ENCODE measurements at places on chromosomes 11 and 22.

GRCh38 chr22:32199341-32199740 is 5.5 kb downstream of the RFPL2 start:
- no peak for DNase-seq

DNA sequence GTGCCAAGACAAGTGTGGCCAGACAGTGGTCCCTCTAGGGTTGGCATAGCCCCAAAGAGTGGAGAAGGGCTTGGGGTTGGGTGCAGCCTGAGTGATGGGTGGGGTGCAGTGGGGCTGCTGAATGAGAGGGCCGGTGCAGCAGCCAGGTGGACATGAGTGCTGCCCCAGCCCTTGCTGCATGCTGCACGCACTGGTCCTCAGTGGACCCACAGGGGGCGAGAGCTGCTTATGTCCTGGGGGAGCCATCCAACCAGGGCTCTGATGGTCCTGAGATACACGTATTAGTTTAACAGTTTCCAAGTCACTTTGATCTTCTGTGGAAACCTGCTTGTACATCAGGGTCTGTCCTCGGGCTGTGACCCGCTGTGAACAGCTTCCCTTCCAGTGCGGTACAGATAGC is 23.9 kb upstream of the ACR start:
- DNase-seq: no peak

GRCh38 chr22:47345025-47345424 is 582.6 kb downstream of the TBC1D22A start:
- no peak for DNase-seq

DNA sequence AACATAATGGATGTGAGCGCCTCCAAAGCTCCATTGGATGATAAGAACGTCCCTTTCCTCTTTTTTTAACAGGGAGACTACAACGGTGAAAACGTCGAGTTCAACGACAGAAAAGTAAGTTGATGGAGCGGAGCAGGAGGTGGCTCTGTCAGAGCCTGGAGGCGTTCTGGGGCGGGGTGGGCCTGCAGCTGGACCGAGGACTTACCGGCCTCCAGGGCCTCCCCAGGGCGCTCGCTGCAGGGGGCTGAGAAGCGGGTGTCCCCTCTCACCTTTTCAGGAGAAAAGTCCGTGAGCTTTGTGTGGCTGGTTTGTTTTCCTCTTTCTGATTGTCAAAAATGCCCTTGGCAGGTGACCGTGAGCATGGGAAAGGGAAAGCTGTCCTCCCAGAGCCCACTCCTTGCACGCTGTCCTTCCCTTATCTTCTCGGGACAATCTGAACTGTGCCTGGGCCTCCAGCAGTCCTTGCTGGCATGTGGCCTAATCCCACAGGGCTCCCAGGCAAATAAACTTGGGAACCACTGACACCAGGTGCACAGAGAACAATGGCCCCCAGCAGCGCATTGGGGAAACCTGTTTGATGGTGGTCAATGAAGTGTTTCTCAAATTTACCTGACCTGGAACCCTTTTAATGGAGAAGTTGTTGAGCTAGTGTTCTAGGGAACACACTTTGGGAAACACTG is 38.4 kb downstream of the ANO1 start:
- no peak for DNase-seq

GRCh38 chr11:95269036-95269819 is 38.2 kb upstream of the SESN3 start:
- DNase-seq: no peak

DNA sequence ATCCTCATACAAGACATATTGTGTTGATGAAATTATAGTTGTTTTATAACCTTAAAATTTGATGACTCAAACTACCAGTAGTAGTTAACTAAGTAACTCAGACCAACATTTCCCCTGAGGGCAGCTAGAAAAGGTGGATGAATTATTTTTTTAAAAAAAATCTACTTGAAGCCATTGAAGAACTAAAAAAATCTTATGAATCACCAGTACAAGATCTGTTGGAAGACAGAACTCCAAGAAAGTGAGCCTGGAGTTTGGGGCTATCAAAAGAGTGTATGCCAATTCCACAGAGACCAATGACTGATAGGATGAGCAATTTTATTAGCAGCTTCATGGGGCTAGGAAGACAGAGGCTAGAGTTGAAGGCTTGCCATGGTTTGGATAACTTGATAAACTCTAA is 72.4 kb downstream of the CYP2R1 start:
- DNase-seq: no peak

- DNase-seq: no peak
Observed at GRCh38 chr11:60485987-60486386, 6.6 kb upstream of the MS4A12 start.

DNA sequence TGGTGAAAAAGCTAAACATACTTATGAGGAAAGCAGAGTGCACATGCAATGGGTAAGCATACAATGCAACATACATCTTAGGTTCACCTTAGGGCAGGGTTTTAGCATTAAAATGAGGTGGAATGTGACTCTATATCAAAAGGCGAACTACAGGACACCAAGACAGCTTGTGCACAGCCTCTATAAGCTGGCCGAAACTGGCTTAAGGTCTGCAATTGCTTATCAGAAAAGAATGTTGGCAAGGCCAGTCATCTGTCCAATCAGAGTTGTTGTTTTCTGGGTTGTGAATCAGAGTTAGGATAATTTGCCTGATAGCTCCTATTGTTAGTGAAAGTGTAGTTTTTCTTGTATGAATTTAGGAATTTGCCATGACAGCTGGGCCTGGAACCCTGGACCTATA is 76.5 kb downstream of the LRRC4C start:
- DNase-seq: no peak

DNA sequence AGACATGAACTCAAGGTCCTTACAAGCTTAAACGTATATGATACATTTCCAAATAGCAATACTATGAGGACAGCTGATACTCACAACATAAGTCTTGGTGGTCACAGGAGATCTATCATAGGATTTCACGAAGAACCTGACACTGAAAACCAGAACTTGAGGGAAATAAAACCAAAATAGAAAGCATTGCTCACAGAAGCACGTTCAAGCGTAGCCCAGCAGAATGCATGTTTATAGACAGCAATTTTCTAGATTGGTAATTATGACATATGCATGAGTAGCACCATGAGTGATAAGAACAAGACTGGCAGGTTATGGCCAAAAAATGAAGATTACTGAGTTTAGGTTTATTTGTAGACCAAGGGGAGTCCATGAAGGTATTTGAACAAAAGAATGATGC is 243.5 kb downstream of the ETS1 start:
- no peak for DNase-seq

- no peak for DNase-seq
Observed at GRCh38 chr11:24697522-24698111, 200.8 kb downstream of the LUZP2 start.

DNA sequence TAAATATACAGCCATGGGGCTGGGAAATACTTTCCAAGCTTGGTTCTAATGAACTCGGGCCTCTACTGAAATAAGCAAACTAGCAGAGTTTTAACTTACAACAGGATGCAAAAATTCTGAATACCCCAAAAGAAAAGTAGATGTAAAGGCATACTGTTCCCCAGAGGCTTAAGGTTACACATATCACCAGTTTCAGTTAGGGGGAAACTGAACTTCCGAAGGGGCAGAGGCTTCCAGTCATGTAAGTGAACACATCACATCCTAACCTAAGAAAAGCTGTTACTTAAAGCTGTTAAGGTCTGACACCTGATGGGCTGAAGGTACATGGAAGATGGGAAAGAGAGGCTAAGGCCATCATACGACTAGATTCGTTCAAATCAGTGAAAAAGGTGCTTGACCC is 2.3 kb downstream of the GAB2 start:
- no peak for DNase-seq

GRCh38 chr11:94933223-94934130 is 39.9 kb downstream of the CWC15 start:
- DNase-seq: no peak

DNA sequence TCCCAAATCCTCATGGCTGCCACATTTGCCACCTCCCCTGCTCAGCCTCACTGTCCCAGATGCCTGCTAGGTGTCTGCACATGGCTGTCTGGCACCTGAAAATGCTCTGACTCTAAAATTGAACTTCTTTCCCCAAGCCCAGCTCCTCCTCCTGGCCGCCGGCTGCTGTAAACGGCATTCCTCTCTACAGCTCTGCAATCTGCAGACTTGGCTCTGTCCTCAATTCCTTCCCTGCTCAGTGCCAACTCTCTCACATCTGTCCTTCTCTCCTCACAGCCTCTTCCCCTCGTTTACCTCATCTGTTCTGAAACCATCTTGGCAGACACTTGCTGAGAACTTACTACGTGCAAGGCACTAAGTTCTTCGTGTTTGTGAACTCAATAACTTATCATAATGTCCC is 169.4 kb upstream of the SYT13 start:
- DNase-seq: no peak

GRCh38 chr22:38835888-38836301 is 7.9 kb downstream of the NPTXR start:
- no peak for DNase-seq

GRCh38 chr22:46795140-46795539 is 32.7 kb downstream of the TBC1D22A start:
- no peak for DNase-seq

Measured in left lobe of liver (tissue), 2 donors.